EL (cell line): ENCODE measurements at places on chromosomes 5 and 9.

DNA sequence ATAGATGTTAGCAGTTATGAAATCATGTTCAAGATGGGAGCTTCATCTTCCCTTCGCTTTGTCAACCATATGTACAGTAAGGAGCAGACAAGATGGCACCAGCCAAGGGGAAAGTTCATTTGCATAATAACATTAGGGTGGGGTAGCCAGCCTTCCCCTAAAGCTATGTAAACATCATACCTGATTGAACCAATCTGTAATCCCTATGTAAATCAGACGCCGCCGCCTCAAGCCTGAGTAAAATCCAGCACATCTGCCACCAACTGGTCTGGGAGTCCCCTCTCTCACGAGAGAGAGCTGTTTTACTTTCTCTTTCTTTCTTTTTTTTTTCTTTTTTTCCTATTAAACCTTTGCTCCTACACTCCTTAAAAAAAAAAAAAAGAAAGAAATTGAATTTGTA, 30.8 kb upstream of the REEP2 start:
- DNase-seq = no peak

DNA sequence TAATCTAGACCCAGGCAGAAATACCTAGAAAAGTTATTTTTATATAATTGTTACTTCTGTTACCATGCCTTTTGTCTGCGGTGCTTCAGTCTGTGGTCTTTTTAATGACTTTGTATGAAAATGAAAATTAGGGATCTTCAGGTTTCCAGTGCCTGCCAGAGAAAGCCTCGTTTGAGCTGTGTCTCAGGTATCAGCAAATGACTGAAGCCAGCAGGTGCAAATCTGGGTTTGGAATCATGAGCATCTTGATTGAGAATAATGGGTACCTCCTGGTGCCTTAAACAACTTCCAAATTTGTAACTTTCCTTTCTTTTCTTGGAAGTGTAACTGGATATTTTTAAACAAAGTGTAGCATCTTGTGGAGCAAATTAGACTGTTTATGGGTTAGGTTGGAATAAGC, 4.3 kb downstream of the ZBTB34 start:
- no peak for DNase-seq

DNA sequence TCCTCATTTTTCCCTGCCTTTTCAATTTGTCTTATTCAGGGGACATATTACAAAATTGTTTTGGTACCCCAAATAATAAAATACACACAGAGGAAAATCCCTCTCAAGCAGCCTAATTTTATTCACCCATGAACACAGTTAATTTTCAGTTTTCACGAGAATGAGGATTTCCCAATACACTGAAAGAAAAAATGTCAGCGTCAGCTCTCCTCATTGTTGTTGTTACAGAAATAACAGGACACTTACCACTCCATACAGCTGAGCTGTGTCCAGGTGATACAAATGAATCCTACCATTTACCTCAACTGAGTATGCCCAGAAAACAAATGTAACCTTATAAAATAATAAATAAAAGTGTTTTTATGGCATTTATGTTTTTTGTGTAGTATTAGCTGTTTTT, 144.6 kb upstream of the PCA3 start:
- DNase-seq = no peak

DNA sequence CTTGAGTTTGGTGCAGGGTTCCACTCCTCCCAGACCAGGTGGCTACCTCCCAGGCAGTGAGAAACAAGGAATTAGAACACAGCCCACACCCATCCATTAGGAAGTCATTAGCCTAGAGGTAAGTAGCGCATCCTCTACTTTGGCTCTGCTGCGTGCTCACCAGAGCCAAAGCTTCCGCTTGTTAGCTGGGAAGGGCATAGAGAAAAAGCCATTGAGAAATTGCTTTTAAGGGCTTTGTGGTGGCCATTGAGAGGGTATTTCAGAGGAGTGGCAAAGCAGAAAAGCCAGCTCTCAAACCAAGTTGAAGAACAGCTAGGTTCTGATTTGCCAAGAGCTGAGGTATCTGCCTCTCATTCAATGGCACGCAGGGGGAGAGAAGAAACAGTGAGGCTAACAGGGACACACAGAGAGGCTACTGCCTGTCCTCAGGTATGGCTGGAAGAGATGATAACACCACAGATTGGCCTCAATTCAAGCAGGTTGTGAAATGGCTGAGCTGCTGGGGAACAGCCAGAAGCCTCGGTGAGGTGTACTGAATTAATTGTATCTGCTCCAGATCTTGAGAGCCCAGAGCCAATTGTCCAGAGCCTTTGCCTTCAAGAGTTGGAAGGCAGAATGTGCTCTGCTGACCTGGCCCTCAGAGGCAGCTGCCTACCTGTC, 119.4 kb downstream of the NTRK2 start:
- no peak for DNase-seq

GRCh38 chr9:18997151-18997550, 35.9 kb downstream of the SAXO1 start:
- DNase-seq = no peak

DNA sequence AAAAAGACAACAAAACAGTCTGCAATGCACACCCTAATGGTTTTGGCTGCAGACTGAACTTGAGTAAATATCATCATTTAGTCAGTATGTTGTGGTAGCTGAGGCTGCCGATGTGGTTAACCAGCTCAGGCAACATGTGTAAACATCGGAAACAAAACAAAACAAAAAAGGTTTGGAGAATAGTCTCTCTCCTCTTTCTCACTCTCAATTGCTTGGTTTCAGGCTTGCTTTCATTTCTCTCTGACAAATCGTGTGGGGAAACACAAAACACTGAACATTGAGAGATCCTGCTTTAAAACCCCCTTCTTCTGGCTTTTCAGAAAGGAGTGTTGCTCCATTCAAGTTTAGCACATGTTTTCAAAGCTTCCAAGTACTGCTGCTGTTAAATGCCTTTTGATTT, 453.3 kb downstream of the BNC2 start:
- DNase-seq = peak; percentile 79

DNA sequence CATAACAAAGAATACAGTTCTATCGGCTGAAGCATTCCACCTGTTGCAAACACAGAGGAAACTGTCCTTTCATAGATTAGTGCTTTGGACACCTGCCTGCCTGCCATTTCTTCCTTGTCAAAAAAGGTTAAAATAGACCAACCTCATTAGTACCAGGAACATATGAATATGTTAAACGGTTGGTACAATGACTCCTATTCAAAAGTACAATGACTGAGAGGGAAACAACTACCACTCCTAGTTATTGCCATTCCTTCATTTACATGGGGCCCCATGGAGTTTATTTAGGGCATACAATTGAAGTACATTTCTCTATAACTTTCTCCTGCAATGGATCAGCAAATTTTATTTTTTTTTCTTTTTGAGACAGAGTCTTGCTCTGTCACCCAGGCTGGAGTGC, 77.4 kb upstream of the PIP5K1B start:
- no peak for DNase-seq

GRCh38 chr5:142078221-142078620, 30.4 kb upstream of the NDFIP1 start:
- no peak for DNase-seq

GRCh38 chr5:137398154-137398553, 101.0 kb downstream of the SPOCK1 start:
- DNase-seq = no peak

- no peak for DNase-seq
Measured at GRCh38 chr5:160175438-160176218, 53.7 kb upstream of the FABP6 start.

DNA sequence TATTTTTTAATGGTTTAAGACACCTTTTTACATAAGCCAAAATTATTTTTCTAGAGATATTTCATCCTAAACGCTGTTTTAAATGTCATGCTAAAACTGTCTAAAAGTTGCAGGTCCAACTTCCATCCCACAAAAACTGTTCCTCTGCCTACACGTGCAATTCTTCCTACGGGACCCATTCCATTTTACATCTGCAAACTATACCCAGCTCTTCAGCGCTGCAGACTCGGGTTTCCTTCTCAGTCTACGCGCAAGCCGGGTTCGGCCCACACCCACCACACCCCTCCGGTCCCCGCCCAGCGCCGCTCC, 8.7 kb downstream of the RANBP6 start:
- no peak for DNase-seq

GRCh38 chr5:107670932-107671741, at the start of gene EFNA5:
Gene EFNA5, minus strand, starts transcription at chr5:107670937.
- DNase-seq = peak; percentile 61

DNA sequence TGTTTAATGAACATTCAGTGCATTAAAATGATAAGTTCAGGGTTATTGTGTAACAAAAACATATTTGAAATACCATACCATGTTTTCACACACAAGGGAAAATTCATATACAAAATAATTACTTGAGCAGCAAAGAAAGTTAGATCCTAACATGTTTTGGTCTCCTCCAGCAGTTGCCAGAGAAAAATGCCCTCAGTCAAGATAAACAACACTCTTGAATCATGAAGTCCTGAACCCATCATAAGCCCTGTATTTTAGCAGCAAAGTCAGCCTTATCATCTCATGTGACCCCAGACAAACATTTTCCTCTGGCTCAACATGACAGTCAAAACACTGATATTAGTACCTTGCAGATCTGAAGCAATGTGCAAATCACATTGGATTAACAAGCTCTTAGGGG, 1541.1 kb upstream of the WWC1 start:
- DNase-seq = no peak

- no peak for DNase-seq
Measured at GRCh38 chr5:125148706-125149105, 402.3 kb upstream of the ZNF608 start.

DNA sequence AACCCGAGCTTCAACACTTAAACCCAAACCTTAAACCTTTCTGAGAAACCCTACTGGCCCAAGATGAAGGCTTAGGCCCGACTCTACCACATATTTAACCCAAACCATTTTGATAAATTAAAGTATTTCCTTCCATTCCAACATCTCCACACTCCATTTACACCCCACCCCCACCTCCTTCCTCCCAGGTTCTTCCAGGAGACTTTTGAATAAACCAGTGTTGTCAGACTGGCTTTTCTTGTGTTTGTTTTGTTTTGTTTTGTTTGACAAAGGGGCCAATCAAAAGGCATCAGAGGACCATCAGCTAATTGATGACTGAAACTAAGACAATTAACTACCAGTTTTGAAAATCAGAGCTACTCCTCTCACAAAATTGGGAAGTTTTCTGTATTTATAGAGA, 4.6 kb upstream of the ZNF608 start:
- no peak for DNase-seq

DNA sequence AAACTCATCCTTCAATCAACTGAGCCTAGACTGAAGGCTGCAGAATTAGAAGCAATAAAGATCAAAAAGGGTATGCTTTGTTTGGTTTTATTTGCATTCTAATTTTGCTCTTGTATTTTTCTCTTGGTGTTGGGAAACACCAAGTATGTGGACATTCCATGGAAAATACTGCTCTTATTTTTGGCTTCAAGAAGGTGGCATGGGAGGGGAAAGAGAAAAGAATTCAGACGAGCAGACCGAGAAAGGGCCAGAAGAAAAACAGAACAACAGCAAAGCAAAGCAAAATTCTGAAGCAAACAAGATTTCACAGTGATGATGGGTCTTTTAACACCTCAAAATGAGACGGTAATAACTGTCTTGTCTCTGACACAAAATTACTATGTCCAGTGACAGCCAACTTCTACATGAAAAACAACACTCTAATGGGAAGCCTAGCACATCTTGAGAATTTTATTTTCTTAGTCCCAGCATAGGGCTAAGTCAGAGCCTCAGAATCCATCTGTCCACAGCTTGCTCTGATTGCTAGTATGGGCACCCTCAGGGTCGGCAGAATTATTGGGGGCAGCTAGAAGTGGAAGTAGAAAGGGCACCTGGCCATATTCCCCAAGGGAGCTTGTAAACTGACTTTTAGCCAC, 26.8 kb downstream of the FREM1 start:
- DNase-seq = no peak

GRCh38 chr9:16275795-16276624, 594.5 kb downstream of the BNC2 start:
- no peak for DNase-seq

DNA sequence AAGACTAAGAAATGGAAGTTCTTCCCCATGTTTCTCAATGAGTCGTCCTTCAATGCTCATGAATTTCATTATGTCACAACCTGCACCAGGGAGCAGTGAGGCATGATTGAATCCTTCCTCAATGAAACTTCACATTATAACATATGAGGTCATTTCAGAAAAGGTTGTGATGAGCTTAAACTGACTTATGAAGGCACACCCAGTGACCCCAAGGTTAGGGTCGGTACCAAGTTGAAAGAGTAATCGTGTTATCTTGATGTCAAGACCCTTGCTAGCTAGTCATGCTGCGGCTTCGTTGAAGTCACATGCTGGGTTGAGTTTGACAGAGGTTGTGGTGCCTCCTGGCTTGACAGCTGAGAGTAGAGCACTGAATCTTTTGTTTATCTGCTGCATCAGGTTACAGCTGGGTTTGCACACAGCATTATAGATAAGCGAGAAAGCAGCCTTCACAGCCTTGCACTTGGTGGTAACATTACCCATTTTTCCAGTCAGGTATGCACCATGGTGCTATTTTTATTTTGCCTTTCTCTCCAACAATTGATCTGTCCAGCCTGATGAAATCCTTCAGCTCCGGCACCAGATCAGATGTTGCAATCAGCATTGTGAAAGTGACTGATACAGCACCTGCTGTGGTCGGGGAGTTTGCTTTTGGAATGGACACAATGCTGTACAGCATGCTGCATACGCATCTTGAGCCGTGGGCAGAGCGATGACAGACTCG, 133.2 kb downstream of the ERCC6L2 start:
- no peak for DNase-seq

GRCh38 chr9:70868041-70868440, 253.4 kb downstream of the TRPM3 start:
- no peak for DNase-seq

- no peak for DNase-seq
Measured at GRCh38 chr5:149552553-149553160, 1.4 kb upstream of the CSNK1A1 start.

- no peak for DNase-seq
Measured at GRCh38 chr5:35063414-35063813, 15.7 kb upstream of the AGXT2 start.

- peak; percentile 80 for DNase-seq
Measured at GRCh38 chr9:12884736-12885395, 110.0 kb downstream of the LURAP1L start.

GRCh38 chr9:112754578-112754977, 4.0 kb downstream of the SNX30 start:
- DNase-seq = peak; percentile 87

- no peak for DNase-seq
Measured at GRCh38 chr5:119200795-119201194, 129.9 kb downstream of the DMXL1 start.

GRCh38 chr9:89714321-89714720, 109.5 kb downstream of the GADD45G start:
- DNase-seq = no peak

DNA sequence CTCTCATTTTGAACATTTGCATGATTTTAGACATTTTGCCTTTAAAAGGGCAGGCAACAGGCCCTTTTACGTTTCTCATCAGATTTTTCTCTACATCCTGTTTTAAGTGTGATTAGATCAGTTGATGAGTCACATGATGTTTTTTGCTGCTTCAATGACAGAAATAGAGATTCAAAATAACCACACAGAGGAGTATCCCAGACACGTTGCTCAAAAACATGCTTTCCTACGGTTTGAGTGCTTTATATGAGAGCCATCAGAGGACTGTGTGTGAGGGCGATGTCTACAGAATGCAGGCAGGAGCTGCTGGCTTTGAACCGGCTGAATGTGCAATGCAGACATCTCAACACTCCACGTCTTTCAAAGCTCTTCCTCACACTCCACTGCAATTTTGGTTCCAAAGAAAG, 42.1 kb downstream of the OTULIN start:
- peak; percentile 61 for DNase-seq

- DNase-seq = no peak
Measured at GRCh38 chr9:132056717-132057560, 22.7 kb downstream of the MED27 start.
